NK-92 treated with Interleukin-12 subunit alpha and Interleukin-12 subunit beta, amount 100 ng/mL, for 24 hours (cell line): ENCODE measurements at places on chromosomes 3 and 15.

GRCh38 chr15:52252781-52253180 lies 42.8 kb downstream of the MYO5C start:
- no peak for DNase-seq

GRCh38 chr15:94233441-94233840 lies 2.1 kb downstream of the MCTP2 start:
- DNase-seq, result no peak

- DNase-seq, result no peak
Observed at GRCh38 chr15:74124759-74125158, 5.6 kb upstream of the ISLR2 start.

DNA sequence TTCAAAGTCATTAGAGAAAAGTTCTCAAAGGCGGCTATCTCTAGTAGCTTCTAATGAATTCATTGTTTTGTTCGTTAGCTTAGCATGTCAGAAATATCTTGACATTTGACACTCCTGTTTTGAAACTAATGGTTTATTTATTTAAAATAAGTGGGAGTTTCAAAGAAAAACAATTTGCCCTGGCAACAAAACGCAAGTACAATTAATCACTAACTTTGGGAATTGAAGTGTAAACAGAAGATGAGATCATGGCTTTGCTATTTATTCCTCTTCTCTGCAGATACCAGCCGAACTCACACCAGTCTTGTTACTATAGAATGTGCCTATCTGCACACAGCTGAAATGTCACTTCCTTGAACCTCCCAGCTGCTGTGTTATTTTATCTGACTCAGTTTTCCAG lies 27.5 kb downstream of the MASP1 start:
- DNase-seq, result no peak

DNA sequence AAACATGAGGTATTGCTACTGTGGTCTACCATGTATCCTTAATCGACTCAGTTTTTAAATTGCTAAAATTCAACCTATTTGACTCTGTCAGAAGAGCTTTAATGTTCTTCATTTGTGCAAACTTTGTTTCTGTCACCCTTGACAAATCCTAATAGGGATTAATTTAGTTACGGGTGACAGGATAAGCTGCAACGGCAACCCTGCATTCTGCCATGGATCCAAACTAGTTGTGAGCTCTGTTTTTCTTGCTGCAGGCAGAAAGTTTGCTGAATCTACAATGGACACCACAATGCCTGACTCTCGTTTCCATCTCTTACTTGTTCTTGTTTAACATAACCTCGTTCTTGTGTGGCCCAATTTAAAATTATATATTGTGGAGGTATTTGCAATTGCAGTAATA lies 352.3 kb downstream of the ROBO2 start:
- no peak for DNase-seq

DNA sequence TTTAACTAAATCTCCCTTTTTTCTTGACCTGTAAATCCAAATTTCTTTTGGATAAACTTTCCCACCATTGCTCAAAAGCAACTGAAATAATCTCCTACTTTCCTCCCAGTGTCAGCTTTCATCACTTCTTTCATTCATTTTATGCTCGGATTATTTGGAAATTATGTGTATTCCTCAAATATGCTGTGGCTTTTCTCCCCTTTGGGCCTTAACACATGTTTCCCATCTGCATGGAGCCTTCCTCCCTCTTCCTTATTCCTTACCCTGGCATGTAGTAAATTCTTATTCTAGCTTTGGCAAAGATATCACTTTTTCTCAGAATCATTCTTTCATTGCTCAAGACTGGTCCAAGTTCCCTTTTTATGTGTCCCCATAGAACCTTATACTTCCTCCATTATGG lies 41.8 kb upstream of the TUSC7 start:
- no peak for DNase-seq

DNA sequence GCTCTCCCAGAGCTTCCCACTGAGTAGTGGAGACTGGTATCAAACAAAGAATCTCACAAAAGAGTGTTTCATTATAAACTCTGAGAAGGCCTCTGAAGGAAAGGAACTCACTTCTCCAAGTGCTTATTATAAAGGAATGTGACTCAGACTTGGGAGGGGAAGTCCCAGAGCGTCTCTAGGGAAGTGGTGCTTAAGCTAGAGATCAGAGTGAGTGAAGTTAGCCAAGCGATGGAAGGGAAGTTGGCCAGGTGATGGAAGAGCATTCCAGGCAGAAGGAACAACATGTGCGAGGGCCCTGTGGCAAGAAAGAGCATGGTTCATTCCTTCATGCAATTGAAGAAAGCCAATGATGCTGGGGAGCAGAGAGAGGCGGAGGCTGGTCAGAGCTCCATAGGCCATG lies 2.3 kb downstream of the XYLB start:
- DNase-seq, result no peak

DNA sequence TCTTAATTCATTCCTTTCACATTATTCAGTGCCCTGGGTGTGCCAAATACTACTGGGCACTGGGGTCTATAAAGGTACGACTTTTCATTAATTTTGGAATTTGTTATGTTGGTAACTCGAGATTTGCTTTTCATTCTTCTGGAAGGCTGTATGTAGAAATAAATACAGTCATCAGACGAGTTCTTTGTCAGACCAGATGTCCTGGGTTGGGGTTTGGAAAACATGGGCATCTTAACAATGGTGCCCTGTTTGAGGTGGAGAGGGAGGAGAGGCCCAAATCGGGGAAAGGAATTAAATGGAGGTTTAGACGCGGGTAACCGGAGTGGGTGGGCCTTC lies 662 bp upstream of the GLCE start:
- DNase-seq, result no peak

- DNase-seq, result no peak
Observed at GRCh38 chr15:62164014-62164395, 1.1 kb downstream of the C2CD4B start.

GRCh38 chr3:62013951-62014350 lies 359.4 kb downstream of the FEZF2 start:
- no peak for DNase-seq
